ENCODE measurements at places on chromosomes 11 and 22.

DNA sequence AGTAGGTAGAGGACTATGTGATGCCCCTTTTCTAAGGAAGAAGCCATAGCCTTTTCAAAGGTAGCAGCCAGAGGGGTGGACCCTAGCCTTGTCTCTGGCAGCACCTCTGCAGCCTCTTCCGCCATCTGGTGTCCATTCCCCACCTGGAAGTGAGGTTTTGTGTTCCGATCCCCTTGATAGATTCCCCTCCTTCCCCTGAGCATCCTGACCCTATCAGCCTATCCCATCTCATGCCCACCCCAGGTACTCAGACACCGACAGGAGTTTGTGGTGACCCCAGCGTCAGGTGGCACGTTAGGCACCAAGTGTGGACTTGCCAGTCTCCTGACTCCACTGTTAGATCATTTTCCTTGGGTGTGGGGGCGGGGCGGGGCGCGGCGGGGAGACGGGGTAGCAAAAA, 398 bp upstream of the FAM89B start:
- no peak for DNase-seq

DNA sequence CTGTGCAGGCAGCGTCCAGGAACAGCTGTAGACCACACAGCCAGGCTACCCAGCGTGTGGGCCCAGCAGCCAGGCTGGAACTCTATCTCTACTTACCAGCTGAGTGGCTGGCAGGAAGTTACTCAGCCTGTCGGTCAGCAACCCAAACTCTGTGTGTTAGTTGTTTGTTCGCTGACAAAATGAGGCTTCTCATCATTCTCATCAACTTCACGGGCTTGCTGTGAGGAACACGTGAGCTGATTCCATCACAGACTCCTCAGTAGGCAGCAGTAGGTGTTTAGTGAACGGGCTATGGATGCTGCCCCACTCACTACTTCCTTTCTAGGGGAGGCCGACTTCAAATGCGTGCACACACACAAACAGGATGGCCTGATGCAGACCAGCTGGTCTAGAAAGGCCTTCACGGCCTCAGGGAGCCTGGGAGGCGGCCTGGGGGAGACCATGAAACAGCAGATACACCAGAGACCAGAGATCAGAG, 830 bp upstream of the SPDYC start:
- no peak for DNase-seq

- no peak for DNase-seq
Measured at GRCh38 chr11:115249061-115249578, 255.1 kb downstream of the CADM1 start.

DNA sequence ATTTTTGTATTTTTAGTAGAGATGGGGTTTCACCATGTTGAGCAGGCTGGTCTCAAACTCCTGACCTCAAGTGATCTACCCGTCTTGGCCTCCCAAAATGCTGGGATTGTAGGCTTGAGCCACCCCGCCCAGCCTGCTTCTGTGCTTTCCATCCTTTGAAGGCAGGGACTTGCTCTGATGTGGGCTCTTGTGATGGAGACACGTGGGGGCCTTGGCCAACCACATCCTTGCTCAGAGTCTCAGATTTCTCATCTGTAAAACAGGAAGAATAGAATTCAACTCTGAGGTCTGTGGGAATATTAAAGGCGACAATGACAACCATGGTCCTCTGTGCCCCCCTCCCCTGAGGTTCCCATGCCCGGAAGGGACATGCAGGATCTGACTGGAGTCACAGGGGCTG, 3.8 kb upstream of the GGA1 start:
- peak; percentile 79 for DNase-seq

- no peak for DNase-seq
Measured at GRCh38 chr11:130102301-130103249, 32.9 kb downstream of the APLP2 start.

GRCh38 chr22:39170825-39171622, 18.5 kb upstream of the CBX7 start:
- peak; percentile 72 for DNase-seq

DNA sequence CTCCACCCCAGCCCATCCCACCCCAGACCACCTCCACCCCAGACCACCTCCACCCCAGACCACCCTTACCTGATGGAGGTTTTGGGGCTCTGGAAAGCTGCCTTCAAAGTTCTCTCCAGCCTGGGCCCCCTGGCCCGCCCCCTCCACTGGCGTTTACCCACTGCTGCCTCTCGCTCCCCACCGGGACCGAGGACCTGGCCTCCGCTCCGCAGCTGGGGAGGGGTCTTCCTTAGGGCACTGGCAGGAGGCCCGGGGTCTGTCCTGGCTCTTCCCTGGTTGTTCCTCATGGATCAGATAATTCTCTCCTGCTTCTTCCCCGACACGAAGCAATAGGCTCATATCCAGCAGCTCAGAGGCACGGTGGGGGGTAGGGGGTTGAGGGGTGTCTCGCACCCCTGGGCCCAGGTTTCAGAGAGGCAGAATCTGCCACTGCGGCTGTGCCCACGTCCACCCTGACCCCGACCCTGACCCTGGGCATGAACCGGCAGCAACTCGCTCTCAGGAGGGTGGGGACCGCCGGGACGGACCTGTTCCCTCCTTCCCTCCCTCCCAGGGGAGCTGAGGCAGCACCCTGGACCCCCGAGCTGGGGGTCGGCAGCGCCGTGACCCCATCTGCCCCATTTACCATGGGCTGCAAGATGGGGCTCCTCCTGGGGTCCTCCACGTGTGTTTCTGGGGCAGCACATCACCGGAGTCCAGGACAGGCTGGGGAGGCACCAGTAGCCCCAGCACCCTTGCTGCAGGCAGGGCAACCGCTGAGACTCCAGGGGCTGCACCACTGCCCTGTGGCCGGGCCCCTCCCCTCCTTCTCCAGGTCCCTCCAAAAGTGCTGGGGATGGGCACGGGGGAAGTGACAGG, 12.9 kb downstream of the KRTAP5-5 start:
- no peak for DNase-seq

DNA sequence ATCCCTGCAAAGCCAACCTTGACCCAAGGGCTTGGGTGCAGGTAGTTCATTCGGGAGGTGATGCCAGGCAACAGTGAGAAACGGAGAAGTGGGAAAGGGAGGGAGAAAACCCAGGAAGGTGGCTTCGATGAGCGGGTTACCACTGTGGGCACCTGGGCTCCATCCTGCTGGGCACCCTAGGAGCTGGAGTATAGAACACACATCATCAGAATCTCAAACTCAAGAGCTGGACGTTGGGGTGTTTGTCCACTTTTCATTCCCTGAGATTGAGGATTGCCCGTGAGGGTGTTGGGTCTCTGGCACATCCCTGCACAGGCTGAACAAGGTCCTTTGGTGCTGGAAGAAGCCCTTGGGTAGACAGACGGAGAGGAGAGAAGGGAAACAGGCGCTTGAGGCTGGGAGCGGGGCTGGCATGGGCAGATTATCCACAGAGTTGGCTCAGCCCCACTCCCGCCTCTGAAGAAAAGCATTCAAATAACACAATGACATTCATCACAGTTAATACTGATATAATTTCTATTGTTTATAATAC, 70.4 kb downstream of the LRRC32 start:
- no peak for DNase-seq

DNA sequence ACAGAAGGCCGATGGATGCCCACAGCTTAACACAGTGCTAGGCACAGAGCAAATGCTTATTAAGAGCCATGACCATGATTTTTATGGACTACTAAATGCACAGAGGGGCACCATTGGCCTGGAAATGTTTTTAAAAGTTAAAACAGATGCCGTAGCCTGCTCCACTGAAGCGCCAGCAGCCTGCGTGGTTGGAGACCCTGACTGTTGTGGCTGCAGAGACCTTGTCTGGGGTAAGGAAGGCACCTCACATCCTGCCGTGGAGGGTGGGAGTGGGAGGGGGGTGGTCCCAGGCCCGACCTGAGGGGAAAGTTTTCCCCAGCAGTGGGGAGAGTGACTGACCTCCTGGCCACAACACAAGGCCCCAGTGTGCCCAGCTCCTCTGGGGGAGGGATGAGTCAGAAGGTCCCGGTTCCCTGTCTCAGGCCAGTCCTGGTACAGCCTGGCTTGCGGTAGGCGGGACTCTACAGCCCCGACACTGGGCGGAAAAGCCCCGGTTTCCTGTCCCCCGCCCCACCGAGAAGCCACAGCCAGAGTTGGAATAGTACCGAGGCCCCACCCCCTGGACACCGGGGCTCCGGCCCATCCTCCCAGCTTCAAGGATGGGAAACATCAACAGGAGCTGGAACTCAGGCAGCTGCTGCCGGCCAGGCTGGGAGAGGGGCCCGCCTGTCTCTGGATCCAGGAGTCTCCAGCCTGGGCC, 7.0 kb downstream of the CHST1 start:
- DNase-seq, result peak; percentile 54

DNA sequence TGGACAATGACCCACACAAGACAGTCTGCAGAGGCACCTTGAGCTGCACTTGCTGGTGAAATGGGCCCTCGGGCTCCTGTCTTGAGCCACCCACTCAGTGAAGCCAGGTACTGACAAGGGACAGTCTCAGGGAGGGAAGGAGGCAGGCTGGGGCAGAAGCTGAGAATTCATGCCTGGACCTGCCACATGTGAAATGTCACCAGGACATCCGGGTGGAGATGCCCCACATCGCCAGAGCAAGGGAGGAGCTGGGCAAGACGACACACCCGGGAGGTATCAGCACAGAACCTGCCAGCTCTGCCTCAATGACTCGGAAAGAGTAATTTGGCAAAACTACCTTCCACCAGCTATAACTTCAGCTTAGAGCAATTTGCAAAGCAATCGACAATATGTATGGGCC, 23.5 kb downstream of the CPT1A start:
- no peak for DNase-seq

DNA sequence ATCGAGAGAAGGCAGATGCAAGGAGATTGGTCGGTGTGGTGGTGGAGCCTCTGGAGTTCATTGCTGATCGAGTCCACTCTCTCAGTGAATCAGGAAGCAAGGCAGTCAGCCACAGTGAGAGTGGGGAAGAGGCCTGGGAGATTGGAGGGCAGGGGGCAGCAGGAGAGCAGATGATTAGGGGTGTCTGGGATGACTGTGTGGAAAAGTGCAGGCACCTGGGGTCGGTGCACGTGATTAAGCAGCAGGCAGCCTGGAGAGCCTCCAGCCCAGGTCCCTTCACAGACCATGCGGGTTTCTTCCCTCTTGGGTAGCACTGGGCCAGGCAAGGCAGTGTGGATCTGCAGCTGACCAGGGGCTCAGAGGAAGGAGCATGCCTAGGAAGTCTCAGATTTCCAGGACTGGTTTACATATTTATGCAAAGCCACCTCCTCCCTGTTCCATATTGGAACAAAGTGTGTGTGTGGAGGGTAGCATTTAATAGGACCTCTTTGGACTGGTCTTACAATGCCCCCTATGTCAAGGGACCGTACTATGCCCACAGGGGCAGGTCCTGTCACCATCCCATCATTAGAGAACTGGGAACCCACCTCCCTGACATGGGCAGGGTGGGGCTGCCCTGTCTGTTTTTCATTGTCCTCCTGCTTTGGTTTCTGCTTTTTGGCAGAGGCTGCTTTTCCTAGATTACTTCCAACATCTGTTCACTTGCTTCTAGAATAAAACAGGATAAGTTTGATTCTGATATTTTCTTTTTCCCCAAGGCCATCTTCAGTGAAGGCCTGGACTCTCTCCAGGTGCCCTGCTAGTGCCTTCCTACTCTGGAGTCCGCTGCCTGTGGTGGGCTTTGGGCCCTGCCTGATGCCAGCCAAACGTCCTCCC, 14.0 kb upstream of the GDPD5 start:
- no peak for DNase-seq

GRCh38 chr22:35039625-35040024, 26.3 kb upstream of the ISX start:
- DNase-seq, result no peak

- no peak for DNase-seq
Measured at GRCh38 chr11:72026090-72026489, 27.4 kb downstream of the IL18BP start.

DNA sequence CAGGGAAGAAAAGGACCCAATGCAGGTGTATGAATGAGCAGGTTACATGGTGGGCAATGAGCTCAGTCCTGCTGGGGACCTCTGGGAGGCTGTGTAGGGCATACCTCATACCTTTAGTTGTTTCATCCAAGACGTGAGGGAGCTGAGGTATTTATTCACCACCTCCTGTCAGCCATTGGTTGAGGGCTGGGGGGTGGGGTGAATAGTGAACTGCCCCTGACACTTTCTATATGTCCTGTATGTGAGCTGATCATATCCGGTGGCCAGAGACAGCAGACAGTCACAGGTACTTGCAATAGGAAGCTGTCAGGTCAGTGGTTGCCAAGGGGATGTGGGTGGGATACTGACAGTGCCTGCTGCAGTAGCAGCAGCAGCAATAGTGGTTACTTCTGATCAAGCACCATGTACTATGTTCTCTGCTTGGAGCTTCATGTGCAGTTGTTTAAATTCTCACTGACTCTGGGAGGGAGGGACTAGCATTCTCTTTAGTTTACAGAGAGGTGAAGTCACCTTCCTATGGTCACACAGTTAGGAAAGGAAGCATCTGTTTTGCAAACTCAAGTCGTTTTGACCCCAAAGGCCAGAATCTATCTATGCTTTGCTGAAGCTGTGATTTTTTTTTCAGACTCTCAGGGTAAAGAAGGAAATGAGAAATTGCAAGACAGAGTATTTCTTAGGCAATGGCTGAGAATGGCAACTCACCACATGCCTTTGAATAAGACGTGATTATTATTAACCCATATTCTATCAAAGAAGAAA, 54.0 kb downstream of the MIAT start:
- no peak for DNase-seq

GRCh38 chr11:5689551-5689983, at the start of gene TRIM22:
Gene TRIM22 (plus strand): TSS chr11:5689790. CDS start chr11:5696233, 6,443 bp downstream.
- DNase-seq, result peak; percentile 74

- DNase-seq, result no peak
Measured at GRCh38 chr22:26273011-26273675, 103.9 kb downstream of the SEZ6L start.

DNA sequence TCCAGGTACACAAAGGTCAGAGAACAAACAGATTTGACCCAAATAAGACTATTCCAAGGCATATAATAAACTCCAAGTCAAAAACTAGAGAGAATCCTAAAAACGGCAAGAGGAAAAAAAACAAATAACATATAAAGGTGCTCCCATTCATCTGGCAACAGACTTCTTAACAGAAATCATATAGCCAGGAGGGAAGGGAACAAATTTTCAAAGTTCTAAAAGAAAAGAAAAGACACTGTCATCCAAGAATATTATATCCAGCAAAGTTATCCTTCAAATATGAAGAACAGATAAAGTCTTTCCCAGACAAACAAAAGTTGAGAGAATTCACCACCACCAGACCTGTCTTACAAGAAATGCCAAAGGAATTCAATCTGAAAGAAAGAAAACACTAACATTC, 11.1 kb downstream of the EFCAB6 start:
- DNase-seq, result no peak

- no peak for DNase-seq
Measured at GRCh38 chr11:19433367-19433766, 192.6 kb upstream of the E2F8 start.
